ENCODE measurements at places on chromosomes 12 and 14.

DNA sequence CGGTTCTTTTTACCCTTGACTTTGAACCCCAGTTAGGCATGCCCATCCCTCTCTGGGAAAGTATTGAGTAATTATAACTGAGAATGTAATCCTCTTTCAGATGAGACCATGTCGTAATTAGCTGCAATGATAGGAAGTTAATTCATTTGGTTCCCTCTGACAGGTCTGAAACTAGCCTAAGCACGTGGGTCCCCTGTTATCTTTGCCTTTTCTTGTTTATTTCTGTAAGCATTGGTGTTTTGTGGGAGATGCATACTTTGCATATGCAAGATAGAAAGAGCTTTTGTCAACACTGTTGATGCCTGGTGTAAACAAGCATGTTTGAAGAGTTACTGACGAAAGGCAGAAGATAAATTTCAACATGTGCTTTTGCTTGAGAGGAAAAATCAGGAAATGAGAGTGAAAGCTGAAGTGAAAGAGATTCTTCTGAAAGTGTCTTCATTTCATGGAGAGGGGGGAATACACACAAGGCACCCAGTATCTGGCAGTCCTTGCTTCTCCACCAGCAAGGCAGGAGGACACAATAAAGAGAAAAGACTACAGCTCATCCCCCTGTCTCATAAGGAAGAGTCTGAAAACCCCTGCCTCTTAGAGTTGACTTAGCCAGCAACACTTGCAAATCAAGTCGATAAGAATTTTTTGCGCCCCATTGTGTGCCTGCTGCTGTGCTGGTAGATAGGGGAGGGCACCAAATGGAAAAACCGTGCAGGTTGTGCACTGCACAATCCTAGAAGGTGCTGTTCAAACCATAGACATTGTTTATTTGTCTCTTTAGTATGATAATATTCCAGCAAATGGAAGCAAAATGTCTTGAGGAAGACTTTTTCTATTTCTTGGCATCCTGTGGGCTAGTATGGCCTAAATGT is 77.8 kb downstream of the SLC24A4 start:
- DNase-seq: no peak

DNA sequence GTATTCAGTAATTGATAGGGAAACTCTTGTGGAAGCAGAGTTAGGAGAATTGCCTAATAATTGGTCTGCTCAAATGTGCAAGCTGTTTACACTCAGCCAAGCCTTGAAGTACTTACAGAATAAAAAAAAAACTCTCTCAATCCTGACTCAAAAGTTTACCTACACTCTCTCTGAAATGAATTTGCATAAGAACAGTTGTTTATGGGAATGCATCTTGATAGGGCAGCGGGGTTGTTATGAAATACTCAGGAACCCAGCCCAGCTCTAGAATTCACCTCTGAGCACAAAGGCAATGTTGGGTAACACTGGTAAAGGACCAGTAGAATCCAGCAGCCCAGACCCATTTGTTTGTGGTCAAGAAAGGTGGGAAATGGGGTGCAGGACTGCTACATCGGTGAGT is 267.0 kb downstream of the CPNE8 start:
- DNase-seq: no peak

- no peak for DNase-seq
These were observed 137.4 kb upstream of the PRMT8 start for GRCh38 chr12:3353621-3354020.

DNA sequence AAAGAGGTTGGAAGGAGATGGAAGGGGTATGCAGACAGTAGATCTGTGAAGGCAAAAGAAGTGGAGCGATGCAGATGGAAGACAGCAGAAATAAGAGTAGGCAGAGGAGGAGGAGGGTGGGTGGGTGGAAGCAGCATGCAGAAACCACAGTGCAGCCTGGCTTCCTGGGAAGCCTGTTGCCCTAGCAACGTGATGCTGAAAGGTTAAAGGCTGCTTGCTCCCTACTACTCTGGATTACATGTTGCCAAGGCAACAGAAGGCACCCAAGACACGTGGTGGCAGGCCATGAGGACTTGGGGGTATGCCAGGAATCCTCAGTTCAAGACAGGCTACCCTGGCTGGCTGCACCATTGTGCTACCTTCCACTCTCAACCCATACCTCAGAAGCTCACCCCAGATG is 129.6 kb downstream of the GRIN2B start:
- DNase-seq: no peak

- peak; percentile 80 for DNase-seq
These were observed at the start of gene HCFC2 for GRCh38 chr12:104064031-104064841. Gene HCFC2, plus strand, starts transcription at chr12:104064531. Its CDS starts 30 bp downstream, at chr12:104064561.
